ENCODE measurements at places on chromosomes 12 and 14.

GRCh38 chr12:54262403-54262925 lies 17.5 kb downstream of the CBX5 start:
- DNase-seq = no peak

GRCh38 chr14:75697386-75697785 lies 36.3 kb downstream of the TTLL5 start:
- no peak for DNase-seq

DNA sequence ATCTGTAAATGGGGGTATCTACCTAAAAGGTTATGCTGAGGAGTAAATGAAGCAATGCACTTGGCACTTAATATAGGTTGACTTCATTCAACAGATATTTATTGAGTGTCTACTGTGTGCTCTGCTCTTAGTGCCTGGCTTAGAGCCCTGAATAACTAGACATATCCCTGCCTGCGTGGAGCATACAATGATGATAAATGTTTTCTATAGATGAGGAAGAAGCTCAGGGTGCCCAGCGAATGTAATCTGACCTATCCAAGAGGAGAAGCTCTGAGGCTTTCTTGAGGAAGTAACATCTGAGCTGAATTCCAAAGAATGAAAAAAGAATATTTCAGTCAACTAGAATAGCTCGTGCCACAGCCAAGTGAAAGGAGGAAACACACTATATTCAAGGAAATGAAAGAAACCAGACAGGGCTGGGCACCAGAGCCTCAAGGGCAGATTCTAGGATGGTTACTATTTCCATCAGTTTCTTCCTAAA lies 17.9 kb upstream of the HIGD1C start:
- no peak for DNase-seq

GRCh38 chr12:119772431-119772830 lies 104.5 kb downstream of the PRKAB1 start:
- no peak for DNase-seq

- no peak for DNase-seq
Measured at GRCh38 chr14:104388011-104388521, 191.5 kb upstream of the C14orf180 start.
